Vagina (tissue), 2 donors: ENCODE measurements at places on chromosomes 1 and 21. TPM values are rescaled to one million over a fixed set of nuclear protein-coding genes. Genes with fewer than 3 reads are reported as not detected.

- DNase-seq, result no peak
These were observed 253.4 kb upstream of the CSF3R start for GRCh38 chr1:36735939-36736730.

OLFML2B gene
- total RNA-seq, result 12.8 TPM

DNA sequence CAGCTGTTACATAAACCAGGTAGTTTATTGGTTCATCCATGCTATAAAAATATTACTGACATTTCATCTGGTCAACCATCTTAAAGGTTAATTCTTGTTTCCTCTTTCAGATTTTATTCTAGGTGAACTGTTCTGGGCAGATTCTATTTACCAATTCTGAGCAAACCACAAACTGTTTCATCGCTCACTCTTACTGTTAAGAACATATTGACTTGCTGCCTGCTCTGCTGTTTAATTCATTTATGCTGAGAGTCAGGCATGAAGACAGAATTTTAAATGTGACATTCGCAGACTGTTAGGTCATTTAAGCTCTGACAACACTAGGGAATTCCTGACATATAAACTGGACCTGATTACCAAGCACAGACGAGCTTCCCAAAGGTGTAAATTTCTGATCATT lies 98.3 kb downstream of the PIGK start:
- no peak for DNase-seq

EPHA2 gene
- total RNA-seq, result 264 TPM

GRCh38 chr1:39213511-39214002 lies 9.1 kb downstream of the MACF1 start:
- DNase-seq, result no peak

DNA sequence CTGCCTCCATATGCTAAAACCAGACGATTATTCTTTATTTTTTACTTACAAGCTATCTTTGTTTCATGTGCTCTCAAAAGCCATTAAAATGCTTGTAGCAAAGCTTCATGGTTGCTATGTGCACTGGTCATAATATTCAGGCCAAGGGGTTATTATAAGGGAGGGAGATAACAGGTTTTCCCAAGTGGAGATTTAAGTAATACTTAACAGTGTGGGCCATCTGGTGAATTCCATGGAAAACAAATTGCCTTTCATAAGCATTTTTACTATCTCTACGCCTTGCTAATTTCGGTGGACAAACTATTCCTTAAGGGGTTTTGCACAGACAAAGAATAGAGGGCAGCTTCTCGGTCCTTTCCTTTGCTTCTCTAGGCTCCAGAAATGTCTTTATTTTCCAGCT lies 137.8 kb downstream of the NUF2 start:
- DNase-seq, result no peak

DNA sequence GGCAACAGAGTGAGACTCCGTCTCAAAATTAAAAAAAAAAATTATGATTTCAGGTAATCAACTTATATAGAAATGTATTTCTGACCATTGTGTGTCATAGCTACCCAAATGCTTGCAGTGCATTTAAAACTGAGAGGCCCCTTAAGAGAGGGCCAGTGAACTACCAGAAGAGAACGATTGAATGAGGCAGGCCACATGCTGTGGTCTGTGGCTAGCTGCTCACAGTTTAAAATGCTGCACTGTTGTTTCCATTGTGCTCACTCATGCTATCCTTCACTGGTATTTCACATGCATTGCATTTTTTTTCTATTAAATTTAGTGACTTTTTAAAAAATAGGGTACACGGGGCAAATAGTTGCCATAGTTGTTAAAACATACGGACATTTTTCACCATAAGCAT lies 26.0 kb downstream of the CHML start:
- no peak for DNase-seq

DNA sequence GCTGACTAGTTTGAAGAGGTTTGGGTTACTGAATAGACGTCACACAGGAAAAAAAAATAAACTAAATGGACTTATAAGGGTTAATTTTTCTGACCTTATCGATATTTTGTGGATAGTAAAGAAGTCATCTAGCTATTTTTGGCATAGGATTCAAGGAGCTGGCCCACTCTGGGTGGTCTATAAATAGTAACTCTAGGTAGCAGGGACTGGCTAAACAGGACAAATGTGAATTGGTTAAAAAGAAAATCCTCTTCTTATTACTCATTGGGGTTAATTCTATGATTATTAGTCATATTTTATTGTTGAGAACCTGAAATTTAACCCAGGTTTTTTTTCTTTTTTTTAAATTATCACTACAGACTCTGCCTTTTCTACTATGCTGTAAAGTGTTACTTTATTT lies 61.7 kb downstream of the ATF6 start:
- no peak for DNase-seq

GRCh38 chr1:42163536-42164503 lies 725 bp downstream of the GUCA2A start:
- DNase-seq, result no peak

- DNase-seq, result no peak
These were observed 70.3 kb upstream of the PRDX6 start for GRCh38 chr1:173406783-173407230.

SZRD1 gene
- 52.3 TPM for total RNA-seq

KIAA1614 gene
- 13.0 TPM for total RNA-seq

KIAA0040 gene
- 38.5 TPM for total RNA-seq

- DNase-seq, result no peak
These were observed 7.8 kb upstream of the LRRC8D start for GRCh38 chr1:89812992-89813391.

- DNase-seq, result no peak
These were observed 46.3 kb downstream of the GPA33 start for GRCh38 chr1:167043752-167044488.

KLF17 gene
- total RNA-seq, result 0.25 TPM

PRAMEF25 gene
- total RNA-seq, result not detected

- no peak for DNase-seq
These were observed 52.4 kb upstream of the GPR157 start for GRCh38 chr1:9181176-9181906.

LRIG2 gene
- total RNA-seq, result 43.0 TPM

RXRG gene
- not detected for total RNA-seq

HSPB7 gene
- total RNA-seq, result 19.4 TPM

IL19 gene
- not detected for total RNA-seq

TRABD2B gene
- total RNA-seq, result 5.6 TPM

ANKRD13C gene
- total RNA-seq, result 27.3 TPM

GRCh38 chr1:188363943-188364342 lies 1535.2 kb downstream of the PLA2G4A start:
- no peak for DNase-seq

DNA sequence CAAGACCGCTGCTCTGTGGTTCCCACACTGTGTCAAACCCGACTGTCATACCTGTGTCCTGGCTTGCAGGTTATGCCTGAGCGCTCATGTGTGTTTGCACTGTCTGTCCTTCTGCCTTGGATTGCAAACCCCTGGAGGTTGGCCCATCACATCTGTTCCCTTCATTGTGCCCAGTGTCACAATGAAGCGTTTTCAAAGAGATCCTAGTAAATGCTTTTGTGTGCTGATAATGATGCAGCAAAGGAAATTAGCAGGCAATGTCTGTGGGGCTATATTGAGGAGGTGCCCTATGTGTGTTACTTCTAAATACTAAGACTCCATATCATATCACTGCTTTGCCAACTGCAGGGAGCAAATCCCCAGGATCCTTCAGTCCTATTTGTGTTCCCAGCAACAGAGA lies 424.4 kb upstream of the NFIA start:
- DNase-seq, result no peak

REN gene
- not detected for total RNA-seq

GRCh38 chr1:44652445-44653106 lies 21.7 kb downstream of the TMEM53 start:
- no peak for DNase-seq

KCNJ10 gene
- total RNA-seq, result not detected

HAO2 gene
- not detected for total RNA-seq

RGL1 gene
- total RNA-seq, result 23.1 TPM

SLAMF6 gene
- 8.6 TPM for total RNA-seq

DNA sequence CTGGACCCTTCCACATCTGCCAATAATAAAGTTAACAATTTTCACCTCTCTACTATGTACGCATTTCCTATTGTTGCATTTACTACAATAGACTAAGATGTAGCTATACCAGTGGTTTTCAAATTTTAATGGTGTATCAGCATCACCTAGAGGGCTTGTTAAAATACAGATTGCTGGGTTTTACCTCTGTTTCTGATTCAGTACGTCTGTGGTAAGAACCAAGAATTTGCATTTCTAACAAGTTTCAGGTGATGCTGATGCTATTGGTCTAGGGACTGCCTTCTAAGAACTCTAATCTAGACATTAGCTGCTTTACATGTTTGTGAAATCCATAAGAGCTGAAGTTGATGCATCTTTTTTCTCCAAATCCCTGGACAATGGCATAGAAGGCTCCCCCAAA lies 59.7 kb downstream of the ERICH3 start:
- DNase-seq, result no peak

OR10J1 gene
- total RNA-seq, result not detected

GRCh38 chr1:155141749-155142148 lies 1.4 kb upstream of the DPM3 start:
- DNase-seq, result no peak

DNA sequence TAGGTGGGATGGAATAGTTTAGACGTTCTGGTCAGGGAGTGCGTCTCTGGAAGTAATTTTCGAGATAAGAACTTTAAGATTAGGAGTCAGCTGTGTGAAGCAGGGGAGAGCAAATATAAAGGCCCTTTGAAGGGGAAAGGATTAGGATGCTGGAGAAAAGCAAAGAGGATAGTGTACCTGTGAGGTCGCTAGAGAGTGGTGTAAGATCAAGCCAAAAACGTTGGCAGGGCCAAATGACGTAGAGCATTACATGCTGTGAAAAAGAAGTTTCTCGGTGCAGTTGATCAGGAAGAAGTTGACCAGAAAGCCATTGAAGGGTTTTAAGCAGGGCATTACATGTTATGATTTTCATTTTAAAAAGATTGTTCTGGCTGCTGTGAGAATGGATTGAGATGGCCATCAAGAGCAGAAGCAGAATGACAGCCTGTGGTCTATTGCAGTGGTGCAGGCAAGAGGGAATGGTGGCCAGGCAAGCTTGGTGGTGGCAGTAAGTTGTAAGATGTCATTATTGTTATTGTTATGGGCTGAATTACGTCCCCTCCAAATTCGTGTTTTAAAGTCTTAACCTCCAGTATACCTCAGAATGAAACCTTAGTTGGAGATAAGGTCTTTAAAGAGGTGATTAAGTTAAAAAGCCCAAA lies 113.6 kb upstream of the KIF26B start:
- DNase-seq, result no peak

CELA3A gene
- total RNA-seq, result not detected

- no peak for DNase-seq
These were observed 11.5 kb upstream of the LYST start for GRCh38 chr1:235878082-235878811.
